ENCODE measurements at places on chromosomes 6 and 20.

- DNase-seq: no peak
Observed at GRCh38 chr20:37356387-37356786, 10.4 kb downstream of the SRC start.

- no peak for DNase-seq
Observed at GRCh38 chr20:1119128-1119505, 715 bp downstream of the PSMF1 start.

DNA sequence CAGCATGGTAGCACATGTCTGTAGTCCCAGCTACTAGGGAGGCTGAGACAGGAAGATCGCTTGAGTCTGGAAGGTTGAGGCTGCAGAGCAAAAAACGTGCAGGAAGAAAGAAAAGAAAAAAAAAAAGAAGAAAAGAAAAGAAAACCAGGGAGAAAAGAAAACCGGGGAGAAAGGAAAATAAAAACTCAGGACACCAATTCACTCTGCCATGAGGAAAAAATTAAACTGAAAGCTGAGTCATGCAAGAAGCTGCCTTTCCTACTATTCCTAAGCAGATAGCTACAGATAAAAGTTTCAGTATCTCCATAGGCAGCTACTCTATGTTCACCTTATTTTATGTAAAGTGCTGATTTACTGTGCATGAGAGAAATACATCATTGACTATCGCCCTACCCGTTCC lies 10.5 kb downstream of the PTGIS start:
- no peak for DNase-seq

- peak; percentile 29 for DNase-seq
Observed at GRCh38 chr6:37547564-37548061, 47.9 kb upstream of the CCDC167 start.

DNA sequence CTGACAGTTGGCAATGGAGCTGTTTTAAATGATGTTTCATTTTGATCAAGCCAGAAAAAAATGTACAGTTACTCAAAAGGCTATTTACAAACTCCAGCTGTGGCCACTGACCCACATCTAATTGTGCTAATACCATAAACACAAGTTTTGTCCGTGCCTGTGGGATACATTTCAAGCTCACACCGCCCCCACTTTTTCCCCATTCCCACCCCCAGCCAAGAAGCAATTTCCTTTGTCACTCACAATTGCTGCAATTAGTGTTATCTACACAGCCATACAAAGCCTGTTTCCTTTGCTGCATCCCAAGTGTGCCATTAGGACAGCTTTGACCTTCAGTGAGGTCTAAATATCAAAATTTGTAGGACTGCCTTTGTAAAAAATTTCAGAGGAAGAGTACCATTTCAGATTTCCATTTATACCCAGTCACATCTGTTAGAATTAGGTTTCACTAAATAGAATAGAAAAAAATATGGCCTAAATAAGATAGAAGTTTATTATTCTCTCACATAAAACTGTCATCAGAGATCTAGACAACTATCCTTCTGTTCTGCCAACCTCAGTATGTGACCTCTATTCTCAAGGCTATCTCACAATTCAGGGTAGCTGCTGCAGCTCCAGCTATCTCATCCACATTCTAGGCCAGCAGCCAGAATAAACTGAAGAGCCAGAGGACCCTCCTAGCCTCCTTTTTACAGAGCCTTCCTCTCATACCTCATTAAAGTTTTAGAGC lies 202.6 kb downstream of the NFATC2 start:
- no peak for DNase-seq

DNA sequence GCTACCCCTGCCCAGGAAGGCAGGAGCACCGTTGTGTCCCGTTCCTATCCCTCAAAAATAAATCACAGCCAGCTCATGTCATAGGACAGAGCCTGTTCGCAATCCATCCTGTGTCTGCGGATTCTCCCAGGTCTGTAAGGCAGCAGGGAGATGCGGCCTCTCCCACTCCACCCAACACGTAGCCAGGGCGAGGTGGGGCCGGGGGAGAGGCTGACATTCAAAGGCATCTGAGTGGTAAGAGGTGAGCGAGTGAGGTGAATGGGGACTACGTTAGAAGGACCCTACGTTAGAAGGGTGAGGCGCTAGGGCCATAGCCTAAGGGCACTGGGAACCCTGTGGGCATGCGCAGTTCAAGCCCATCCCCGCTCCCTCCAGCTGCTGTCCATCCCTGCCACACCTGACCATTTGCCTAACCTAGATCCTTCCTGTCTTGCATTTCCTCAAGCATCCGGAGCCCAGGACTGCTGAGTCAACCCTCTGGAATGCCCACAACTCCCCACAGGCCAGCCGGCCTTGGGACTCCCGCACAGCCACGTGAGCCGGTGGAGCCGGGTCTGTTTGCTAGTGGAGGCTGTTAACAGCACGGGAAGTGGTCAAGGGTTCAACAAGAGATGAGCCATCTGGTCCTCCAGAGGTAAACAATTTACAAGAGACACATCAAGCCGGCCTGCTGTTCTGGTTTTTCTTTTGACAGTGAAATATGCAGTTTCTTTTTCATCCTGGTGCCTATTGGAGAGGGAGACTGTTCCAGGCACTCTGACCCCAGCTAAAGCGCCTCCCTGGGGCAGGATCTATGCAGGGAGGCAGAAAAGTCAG lies 45.9 kb downstream of the RIPOR3 start:
- DNase-seq: peak; percentile 23

GRCh38 chr20:3786126-3786484 lies 435 bp downstream of the CENPB start:
- DNase-seq: peak; percentile 24

- no peak for DNase-seq
Observed at GRCh38 chr6:99026135-99026534, 78.4 kb upstream of the FBXL4 start.

DNA sequence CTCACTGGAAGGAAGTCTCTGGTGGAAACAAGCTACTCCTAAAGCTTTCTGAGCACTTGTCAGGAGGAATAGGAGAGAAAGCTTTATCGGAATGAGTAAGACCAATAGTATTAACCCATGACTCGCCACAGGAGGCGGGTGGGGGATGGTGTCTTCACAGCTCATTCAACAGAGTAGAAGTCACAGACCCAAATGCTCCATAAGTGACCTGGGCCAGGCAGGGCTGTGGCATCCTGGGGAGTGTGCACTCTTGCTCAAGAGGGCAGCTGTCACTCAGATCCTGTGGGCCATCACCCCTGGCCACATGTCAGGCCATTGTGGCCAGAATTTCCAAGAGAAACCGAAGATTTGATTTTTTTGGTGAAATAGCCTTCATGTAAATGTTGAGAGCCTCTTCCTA lies 116.0 kb downstream of the SYCP2 start:
- DNase-seq: no peak

- DNase-seq: peak; percentile 18
Observed at GRCh38 chr6:111482188-111482958, 645 bp downstream of the REV3L start.

DNA sequence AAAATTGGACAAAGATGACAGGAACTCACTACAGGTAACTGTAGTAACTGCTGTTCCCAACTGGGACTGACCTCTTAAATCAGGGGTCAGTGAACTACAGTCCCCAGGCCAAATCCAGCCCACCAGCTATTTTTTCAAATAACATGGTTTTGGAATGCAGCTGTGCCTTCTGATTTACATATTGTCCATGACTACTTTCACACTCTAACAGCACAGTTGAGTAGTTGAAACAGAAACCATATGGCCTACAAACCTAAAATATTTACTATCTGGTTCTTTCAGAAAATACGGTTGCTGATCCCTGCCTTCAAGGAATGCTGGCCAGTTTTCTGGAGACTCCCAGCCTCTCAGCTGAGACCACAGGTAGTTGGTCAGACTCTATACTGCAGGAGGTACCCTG lies 196.9 kb upstream of the PRND start:
- DNase-seq: no peak

GRCh38 chr6:90369024-90369519 lies 72.4 kb upstream of the BACH2 start:
- peak; percentile 36 for DNase-seq

GRCh38 chr6:6751619-6752023 lies 163.1 kb downstream of the LY86 start:
- no peak for DNase-seq

GRCh38 chr6:74671558-74672025 lies 534.3 kb downstream of the COL12A1 start:
- DNase-seq: no peak

DNA sequence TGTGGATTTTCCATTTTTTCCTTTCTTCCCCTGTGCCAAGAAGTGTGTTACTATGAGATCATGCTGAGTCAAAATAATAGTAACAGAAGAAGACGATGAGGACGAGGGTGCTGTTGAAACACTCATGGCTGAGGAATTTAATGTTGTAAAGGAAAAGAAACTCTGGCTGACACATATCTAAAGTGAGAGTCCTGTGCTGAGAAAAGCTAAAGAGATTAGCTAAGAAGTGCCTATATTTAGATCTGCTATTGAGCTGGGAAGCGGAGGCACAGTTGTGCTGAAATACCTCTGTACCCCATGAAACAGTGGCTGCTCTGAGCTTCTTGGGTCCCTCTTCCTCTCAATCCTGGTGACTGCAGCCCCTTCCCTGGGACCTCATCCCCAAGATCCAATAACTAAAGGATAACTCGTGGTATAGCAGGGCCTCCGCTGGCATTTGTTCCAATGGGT lies 1.1 kb upstream of the SYTL3 start:
- no peak for DNase-seq

DNA sequence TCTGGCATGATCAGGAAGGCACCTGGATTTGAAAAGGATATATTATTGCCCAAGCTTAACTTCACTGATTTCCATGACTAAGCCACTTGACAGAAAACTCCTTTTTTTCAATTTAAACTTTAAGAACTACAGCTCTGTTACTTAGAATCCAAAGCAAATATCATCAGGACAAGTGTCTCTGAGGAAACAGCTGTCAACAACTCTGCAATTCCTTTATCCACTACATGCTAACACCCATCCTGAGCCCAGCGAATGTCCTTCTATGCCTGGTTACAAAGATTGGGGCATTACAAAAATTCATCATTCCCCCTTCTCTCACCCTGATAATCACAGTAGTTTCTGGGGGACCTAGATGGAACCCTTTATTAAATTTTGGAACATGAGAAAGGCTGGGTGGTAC lies 136.8 kb downstream of the GMPR start:
- DNase-seq: no peak

DNA sequence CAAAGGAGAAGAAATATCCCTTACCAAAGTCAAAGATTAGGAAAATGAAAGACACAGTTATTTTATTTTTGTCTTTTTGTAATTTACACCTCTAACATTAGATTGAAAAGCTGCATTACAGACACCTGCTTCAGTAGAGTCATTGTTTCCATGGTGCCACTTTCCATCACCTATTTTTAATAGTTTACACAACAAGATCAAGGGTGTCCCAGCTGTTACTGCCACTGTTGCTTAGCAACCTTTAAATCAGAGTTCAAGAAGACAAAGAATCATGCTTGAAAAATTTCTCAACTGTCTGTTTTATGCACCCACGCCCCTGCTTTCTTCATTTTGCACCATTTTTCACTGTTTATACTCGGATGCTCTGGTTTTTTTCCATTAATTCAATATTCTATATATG lies 668.2 kb upstream of the GJE1 start:
- peak; percentile 84 for DNase-seq

DNA sequence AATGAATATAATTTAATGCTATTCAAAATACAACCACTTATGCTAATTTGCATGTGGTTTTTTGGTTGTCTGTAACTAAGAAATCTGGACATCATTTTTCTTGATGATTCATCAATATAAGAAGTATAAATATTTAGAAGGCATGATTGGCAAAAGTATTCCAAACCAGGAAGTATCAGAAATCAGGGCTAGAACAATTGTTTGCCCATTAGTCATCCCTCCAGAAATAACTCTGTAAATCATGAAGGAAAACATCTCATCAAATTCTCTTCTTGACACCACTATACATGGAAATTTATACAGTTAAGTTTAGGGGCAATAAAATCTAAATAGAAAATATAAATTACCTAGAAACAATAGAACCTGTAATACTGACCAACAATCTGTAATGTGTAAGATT lies 554.7 kb upstream of the HS3ST5 start:
- no peak for DNase-seq
